ENCODE measurements at places on chromosomes 3 and 15. TPM values are rescaled to one million over a fixed set of nuclear protein-coding genes. Genes with fewer than 3 reads are reported as not detected.

The TPRG1 gene
- total RNA-seq = 1.9 TPM

The C3orf18 gene
- total RNA-seq = 7.4 TPM

The PLCL2 gene
- total RNA-seq = 4.6 TPM

The GPR62 gene
- not detected for total RNA-seq

The TYRO3 gene
- total RNA-seq = 30.8 TPM

The CCNB2 gene
- total RNA-seq = 99.2 TPM

The GOLGA6D gene
- not detected for total RNA-seq

The FMN1 gene
- total RNA-seq = 19.6 TPM

DNA sequence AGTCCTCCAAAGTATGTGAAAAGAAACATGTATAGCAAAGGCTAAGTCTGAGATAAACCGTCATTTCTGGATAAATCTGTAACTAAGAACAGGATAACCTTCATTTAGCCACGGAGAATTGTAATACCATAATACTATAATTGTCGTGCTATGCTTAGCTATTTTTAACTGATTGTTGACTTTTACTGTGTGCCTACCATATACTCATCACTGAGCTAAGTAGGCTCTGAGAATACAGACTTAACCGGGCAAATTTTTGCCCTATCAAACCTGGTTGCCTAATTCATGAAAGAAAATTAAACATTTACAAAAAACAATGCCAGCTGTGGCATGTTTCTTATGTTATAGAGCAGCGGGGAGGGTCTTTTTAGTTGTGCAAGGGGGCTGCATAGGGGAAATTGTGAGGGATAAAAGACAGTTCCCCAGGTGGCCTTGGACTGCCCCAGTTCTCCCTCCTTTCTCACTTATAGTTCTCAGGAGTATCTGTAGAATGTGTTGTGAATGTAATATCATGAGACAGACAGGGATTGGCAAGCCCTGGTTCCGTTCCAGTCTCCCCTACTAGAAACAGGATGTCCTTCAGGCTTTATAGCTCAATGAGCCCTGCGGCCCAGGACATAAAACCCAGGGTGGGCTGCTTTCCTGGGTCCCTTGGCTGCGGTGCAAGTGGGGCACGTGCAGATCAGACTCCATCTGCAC lies 318.5 kb downstream of the GBE1 start:
- DNase-seq = no peak

- no peak for DNase-seq
Observed at GRCh38 chr3:11014253-11014652, 21.7 kb downstream of the SLC6A1 start.

DNA sequence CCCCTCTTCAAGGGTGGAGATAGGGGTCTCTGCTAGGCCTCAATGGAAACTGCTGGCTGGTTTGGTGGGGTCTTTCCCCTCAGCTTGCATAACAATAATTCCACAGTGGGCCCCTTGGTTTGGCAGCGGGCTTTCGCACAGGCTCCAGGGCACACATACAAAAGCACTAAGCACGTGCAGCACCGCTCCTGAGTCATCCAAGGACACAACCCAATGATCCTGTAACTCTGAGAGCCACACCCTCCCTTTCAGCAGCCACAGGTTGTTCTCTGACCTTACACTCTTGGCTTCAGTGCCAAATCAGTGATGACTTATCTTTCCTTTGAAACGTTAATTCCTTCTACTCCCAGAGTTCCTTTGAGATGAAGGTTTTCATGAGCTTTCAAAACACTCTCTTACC lies 41.7 kb downstream of the DAPK2 start:
- DNase-seq = peak; percentile 93

DNA sequence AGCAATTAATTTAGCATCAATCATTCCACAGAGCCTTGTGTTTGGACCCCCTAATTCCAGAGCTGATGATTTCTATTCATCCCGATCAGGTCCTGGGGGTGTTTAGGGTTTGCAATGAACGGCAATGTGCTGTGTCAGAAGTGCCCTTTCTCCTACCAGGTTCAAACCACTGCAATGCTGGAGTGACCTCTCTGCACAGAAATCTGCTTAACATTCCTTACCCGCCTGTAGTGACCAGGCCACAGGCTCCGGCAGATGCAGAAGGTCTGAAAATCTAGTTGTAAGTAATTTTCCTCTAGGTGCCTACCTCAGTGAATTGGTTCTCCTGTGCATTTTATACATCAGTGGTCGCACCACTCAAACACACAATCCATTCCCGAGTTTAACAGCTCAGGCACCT lies 725.3 kb upstream of the CFAP20DC start:
- no peak for DNase-seq

GRCh38 chr15:96053781-96054428 lies 276.6 kb upstream of the NR2F2 start:
- DNase-seq = no peak

DNA sequence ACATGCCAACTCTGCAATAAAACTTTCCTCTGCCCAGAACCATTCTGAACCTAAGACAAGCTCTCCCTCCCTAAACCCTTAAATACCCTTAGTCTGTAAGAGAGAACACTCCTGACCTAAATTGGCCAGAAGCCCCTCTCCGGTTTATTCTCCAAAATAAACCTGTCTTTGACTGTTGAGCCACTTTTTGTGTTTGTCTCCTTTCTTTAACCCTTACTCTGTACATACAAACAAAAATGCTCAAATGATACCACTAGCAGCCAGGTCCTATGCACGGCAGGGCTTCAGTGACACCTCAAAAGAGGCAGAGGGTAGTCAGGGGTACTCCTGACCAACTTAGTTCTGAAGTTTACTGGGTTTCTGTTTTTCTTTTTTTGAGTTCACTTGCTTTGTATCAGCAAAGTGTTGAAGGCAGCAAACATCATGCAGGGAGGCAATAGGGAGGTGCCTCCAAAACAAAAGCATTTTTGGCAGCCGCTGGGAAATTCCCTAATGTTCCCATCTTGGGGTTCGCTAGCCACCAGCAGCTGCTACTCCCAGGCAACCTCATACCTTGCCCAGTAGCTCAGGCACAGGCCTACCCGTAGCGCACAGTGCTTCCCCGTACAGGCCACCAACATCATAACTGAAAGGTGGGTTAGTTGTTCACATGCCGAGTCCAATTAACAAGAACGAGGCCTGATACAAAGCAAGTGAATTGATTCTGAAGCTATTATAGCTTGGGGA lies 62.9 kb upstream of the GCNT3 start:
- DNase-seq = no peak

- DNase-seq = no peak
Observed at GRCh38 chr15:62447742-62448141, 282.7 kb upstream of the C2CD4B start.

DNA sequence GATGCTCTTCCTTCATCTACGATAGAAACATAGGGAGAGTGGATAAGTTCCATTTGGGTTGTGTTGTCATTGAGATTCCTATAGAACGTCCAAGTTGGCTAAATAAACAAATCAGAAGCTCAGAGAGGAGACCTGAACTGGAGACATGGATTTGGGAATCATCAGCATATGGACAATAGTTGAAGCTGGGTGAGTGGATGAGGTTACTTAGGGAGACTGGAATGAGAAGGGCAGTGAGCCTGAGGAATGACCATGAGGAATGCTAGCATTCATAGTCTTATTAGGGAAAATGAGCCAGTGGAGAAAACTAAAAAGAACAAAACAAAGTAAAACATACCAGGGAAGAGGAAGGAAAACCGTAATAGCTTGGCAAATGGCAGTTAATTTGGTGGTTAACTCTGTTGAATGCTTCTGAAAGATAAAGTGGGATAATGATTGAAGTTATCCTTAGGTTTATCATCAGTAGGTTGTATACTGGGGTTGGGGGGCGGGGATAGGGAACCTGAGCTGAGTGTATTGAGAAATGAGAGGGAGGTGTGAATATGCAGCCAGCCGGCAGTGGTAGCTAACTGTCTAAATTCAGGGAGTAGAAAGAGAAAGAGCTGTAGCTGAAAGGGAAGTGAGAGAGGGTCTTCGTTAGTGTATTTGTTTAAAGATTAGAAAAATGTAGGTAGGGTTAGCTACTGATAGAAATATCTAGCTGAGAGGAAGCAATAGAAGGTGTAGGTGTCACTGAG lies 74.6 kb downstream of the ARHGEF26 start:
- no peak for DNase-seq

- peak; percentile 25 for DNase-seq
Observed at GRCh38 chr15:57375827-57376695, at the start of gene CGNL1. CGNL1 (plus strand) TSS chr15:57376505; CDS start chr15:57438000, 61,495 bp downstream.

GRCh38 chr3:16247282-16248061 lies 17.3 kb downstream of the DPH3 start:
- peak; percentile 72 for DNase-seq

- peak; percentile 36 for DNase-seq
Observed at GRCh38 chr3:38834110-38834509, 18.1 kb upstream of the SCN10A start.

- DNase-seq = no peak
Observed at GRCh38 chr3:158103081-158103886, 2.9 kb downstream of the SHOX2 start.

GRCh38 chr3:105415951-105416350 lies 49.2 kb downstream of the ALCAM start:
- no peak for DNase-seq

- DNase-seq = no peak
Observed at GRCh38 chr15:78684657-78685056, 43.6 kb upstream of the CHRNB4 start.

DNA sequence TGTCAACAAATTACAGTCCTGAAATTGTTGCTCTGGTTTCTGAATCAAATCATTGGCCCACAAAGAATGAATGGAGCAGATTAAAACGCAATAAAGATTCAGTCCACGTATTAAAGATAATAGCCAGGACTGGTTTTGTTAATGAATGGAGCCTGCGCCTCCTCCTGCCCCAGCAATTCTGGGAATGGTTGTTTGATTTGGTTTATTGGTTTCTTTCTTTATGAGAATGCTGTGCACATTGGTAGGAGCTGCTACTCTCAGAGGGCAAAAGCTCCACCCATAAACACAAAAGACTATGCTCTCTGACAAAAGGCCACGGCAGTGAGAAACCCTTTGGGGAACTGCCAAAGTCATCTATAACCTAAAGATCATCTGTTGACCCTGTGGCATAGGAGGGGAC lies 261.1 kb downstream of the ABHD5 start:
- no peak for DNase-seq

GRCh38 chr3:156750874-156751245 lies 75.3 kb upstream of the LEKR1 start:
- no peak for DNase-seq

- no peak for DNase-seq
Observed at GRCh38 chr15:38300395-38300794, 47.8 kb downstream of the SPRED1 start.

GRCh38 chr3:42613462-42613861 lies 13.0 kb downstream of the NKTR start:
- no peak for DNase-seq

DNA sequence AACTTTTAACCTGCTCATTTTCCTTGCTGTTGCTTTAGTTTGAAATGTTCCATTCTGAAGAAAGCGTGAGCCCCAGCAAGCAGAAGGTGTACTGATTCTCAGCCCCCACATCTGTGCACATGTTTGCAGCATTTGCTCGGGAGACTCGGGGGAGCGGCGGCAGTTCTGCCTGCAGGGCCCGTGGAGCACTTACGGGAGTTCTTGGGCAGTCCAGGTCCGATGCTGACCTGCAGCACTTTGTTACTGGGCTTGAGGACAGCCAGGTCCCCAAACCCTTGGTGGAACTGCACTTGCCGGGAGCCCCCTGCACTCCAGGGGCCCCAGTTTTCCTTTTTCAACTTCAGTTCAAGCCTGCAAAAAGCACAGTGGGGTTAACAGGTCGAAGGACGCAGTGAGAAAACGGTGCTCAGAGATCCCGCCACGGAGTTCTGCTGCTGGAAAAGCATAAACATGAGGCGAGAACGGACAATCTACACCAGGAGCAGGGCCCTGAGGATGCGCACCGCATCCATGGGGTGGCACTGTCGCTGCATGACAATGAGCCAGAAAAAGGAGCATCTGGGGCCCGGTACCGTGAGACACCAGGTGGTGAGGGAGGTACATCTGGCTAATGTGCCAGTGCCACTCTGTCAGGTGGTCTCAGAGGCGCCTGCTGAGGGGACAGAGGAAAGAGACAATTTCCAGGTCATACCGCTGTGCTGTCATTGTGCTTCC lies 45.6 kb upstream of the LDHAL6B start:
- DNase-seq = peak; percentile 29

GRCh38 chr3:57956119-57956832 lies 51.9 kb upstream of the FLNB start:
- DNase-seq = no peak

DNA sequence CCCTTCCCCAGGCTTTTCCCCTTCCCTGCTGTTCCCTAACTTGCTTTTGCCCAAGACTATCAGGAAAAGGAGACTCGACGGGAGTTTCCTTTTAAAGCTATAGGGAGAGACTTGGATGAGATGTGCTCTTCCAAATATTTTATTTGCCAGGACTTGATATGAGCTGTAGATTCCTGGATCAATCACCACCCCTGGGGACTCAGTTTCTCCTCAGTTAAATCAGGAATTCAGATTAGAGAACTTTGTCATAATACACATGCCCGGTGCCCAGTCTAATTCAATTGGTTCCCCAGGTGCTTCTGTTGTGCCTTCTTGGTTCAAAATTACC lies 46.6 kb downstream of the SMAD6 start:
- DNase-seq = no peak

DNA sequence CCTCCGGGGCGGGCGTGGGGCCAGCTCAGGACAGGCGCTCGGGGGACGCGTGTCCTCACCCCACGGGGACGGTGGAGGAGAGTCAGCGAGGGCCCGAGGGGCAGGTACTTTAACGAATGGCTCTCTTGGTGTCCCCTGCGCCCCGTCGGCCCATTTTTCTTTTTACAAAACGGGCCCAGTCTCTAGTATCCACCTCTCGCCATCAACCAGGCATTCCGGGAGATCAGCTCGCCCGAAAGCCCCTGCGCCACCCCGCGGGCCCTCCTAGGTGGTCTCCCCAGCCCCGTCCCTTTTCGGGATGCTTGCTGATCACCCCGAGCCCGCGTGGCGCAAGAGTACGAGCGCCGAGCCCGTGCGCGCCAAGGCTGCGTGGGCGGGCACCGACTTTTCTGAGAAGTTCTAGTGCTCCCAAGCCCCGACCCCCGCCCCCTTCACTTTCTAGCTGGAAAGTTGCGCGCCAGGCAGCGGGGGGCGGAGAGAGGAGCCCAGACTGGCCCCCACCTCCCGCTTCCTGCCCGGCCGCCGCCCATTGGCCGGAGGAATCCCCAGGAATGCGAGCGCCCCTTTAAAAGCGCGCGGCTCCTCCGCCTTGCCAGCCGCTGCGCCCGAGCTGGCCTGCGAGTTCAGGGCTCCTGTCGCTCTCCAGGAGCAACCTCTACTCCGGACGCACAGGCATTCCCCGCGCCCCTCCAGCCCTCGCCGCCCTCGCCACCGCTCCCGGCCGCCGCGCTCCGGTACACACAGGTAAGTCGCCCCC lies at the start of gene THBS1:
TSS of gene THBS1 (plus strand) at position 595 of the 757 bp plus-strand sequence. CDS start 779 bp downstream, outside the sequence.
- peak; percentile 96 for DNase-seq
